ENCODE measurements at places on chromosomes 4 and X.

- no peak for DNase-seq
Observed at GRCh38 chrX:47482065-47482511, 934 bp downstream of the ZNF41 start.

GRCh38 chr4:185261946-185262345, 52.5 kb downstream of the SNX25 start:
- no peak for DNase-seq

DNA sequence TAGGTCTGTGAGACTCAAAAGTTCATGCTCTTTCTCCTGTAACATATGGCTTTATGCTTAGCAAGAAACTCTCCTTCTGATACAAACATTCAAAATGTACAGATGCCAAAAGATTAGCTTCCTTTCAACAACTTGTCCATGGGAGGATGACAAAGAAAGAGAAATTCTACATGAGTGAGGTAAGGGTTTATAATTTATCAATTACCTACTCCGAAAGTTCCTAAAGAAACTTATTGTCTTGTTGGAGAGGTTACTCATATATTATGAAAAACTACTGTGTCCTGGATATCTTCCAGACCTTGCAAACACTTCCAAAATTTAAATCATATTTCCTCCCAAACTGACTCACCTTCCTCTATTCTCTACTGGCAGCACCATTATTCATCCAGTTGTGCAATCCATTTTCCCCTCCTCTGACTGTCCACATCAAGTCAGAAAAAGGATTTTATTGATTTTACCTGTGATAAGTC, 65.1 kb downstream of the ENPEP start:
- DNase-seq = no peak

- DNase-seq = no peak
Observed at GRCh38 chr4:62619971-62620370, 1419.8 kb downstream of the ADGRL3 start.

DNA sequence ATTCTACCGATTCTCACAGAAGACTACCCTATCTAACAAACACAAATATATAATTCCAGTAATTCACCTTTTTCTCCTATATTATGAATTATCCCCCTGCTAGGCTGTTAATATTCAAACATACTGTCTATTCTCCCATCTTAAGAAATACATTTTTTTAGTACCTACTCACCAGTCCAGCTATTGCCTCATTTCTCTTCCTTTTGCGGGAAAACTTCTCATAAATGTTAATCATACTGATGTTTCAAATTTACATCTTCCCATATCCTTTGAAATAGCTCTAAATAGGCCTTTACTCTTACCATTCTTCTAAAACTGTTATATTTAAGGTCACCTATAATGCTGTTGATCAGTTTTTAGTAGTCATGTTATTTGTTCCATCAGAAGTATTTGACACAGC, 759.1 kb upstream of the SLIT2 start:
- DNase-seq = no peak

DNA sequence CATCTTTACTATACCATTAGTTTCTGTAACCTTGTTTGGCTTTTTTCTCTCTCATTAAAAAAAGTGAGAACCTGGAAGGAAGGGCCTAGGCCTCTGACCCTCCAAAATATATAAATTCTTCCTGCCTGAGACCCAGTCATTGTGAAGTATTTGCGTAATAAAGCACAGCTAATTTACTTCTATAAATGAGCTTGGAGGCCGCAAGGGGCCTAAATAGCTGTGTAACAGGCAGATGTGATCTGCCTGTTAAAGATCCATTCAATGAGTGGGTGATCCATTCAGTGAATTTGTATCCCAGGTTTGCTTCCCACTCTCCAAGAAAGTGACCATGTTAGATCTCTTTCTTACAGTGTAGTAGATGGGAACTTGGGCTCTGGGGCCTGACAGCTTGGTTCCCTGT, 595 bp upstream of the PYURF start:
- no peak for DNase-seq

DNA sequence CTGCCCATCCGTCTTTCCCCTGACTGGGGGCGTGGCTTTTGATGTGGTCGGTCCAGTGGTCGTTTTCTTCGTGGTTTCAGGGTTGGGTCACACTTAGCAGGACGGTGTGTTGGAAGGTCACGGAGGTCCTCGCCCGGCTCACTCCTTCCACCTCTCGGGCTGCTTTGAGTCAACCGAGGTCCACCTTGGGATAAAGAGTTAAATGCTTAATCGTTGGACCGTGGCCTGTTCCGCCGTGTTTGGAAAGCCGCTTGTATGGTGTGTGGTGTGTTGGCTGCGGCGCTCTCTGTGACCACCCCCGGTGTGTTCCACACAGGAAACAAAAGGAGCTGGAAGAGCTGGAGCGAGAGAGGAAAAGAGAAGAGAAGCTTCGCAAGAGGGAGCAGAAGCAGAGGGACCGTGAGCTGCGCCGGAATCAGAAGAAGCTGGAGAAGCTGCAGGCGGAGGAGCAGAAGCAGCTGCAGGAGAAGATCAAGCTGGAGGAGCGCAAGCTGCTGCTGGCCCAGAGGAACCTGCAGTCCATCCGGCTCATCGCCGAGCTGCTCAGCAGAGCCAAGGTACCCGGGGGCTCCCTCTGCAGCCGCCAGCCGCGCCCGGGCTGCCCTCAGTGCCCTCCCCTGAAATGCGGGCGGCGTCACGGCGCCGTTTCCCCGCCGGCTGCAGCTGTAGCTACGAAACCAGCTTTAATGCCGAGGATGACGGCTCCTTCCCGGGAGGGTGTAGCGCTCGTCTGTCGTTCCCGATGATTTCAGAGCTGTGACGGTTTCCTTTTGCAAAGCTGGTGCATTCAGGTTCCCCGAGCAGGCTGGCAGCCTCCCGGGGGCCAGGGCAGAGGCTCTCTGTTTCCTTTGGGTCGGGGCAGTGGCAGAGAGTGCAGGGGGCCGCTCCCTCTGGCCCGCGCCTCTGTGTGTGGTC, 7.7 kb downstream of the AKAP17A start:
- no peak for DNase-seq

- DNase-seq = no peak
Observed at GRCh38 chrX:38216642-38217041, 4.0 kb downstream of the SRPX start.
